ENCODE measurements at places on chromosomes 16 and 17.

DNA sequence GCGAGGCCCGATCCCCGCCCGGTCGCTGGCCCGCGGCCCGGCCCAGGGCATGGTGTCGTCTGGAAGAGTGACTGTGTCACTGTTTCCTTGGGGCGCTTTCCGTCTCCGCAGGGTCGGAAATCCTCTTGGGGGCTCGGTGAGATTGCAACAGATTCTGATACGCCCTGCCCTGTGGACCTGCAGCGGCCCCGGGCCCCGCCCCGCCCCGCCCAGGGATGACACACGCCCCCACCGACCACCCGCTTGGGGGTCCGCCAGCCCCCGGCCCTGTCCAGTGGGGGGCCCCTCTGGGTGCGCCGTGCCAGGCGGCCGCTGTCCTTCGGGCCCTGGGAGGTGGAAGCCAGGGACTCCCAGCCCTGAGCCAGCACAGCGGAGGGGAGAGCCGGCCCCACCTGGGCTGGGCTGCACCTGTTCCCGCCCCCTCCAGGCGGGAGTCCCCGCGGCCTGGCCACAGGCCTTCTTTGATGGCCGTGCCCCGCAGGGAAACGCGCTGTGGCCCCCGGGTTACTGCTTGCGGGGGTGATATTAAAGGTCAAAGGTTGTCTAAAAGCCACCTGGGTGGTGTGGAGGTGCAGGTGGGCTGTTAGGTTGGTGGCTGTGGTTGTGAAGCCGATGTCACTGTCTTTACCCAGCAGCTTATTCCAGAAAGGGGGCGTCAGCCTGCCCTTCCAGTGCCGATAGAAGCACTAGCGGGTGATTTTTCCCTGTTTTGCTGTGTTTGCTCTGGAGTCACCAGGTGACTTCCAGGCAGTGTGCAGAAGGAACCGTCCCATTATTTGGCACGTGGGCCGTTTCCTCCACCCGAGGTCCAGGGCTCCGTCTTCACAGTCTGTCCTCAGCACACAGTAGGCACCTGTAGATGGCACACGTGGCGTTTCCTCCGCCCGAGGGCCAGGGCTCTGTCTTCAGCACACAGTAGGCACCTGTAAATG is 752 bp downstream of the TBC1D24 start:
- no peak for DNase-seq

- no peak for DNase-seq
Measured at GRCh38 chr16:31357324-31358109, 2.5 kb downstream of the ITGAX start.

DNA sequence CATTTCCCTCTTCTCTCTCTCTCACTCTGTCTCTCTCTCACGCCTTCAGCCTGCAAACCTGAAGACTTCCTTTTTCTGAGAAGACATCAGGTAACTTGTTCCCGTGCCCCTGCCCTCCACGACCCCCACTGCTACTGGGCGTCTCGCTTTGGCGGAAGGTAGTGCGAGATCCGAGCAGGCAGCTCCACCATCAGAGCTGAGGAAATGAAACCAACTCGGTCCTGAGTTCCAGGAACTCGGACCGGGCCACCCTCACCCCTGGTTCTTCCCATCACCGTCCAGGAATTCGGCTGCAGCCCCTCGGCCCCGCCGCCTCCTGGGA is 585 bp downstream of the MLKL start:
- DNase-seq, result no peak

- no peak for DNase-seq
Measured at GRCh38 chr16:49312389-49312985, 30.8 kb upstream of the CBLN1 start.

DNA sequence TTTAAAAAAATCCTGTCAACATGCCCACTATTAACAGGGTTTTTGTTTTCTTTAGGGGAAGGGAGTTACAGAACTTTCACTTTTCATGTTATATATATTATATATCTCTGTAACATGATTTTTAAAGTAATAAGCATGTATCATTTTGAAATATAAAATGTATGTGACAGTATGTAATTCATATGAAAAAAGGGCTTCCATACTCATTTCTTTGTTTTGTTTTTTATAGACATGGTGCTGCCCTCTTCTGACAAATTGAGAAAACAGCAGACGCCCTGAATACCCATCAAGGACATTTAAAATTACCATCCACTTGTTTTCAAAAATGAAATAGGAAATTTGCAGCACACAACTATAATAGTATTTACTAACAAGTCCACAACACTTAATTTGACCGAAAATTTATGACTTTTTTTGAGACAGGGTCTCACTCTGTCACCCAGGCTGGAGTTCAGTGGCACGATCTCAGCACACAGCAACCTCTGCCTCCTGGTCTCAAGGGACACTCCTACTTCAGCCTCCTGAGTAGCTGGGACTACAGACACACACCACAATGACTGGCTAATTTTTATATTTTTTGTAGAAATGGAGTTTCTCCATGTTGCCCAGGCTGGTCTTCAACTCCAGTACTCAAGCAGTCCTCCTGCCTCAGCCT is 30.4 kb downstream of the CFDP1 start:
- DNase-seq, result no peak

GRCh38 chr17:67532326-67532871 is 155.3 kb downstream of the PITPNC1 start:
- no peak for DNase-seq

- no peak for DNase-seq
Measured at GRCh38 chr17:48001197-48001596, 30.3 kb downstream of the CDK5RAP3 start.

GRCh38 chr16:75272097-75272551 is 20.7 kb upstream of the BCAR1 start:
- no peak for DNase-seq

DNA sequence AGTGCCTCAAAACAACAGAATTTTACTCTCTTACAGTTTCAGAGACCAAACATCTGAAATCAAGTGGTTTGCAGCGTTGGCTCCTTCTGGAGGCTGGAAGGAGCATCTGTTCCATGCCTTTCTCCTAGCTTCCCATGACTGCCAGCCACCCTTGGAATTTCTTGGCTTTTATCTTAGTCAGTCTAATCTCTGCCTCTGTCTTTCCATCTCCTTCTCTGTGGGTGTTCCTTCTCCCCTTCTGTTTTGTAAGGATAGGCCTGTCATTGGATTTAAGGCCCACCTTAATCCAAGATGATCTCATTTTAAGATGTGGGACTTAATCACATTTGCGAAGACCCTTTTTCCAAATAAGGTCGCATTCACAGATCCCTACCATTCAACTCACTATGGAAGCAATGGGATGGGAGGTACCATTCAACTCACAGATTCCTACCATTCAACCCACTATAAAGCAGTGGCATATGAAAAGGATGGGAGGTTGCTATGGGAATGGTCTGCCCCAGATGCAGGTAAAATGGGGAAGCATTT is 321.8 kb downstream of the WWOX start:
- no peak for DNase-seq
